ENCODE measurements at places on chromosomes 7 and 10.
A peak's percentile ranks its signal among the peaks of the same experiment; 100 is the strongest.

DNA sequence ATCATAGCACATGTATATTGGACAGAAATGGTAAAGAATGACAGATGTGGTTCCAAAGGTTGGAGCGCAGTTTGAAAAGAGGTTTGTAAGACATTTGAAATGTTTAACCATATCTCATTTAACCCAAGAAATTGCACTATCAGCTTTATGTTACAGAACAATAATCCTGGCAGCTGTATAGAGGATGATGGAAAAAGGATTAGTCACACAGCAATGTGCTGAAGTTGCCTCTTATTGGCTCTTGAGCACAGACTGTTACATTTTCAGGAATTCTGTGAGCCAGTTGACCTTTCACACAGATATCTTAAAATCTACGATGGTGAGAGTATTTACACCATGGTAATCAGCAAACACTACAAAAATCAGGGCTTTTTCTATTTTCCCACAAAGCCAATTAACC, 3.9 kb downstream of the COG5 start:
- peak; percentile 41 for DNase-seq

DNA sequence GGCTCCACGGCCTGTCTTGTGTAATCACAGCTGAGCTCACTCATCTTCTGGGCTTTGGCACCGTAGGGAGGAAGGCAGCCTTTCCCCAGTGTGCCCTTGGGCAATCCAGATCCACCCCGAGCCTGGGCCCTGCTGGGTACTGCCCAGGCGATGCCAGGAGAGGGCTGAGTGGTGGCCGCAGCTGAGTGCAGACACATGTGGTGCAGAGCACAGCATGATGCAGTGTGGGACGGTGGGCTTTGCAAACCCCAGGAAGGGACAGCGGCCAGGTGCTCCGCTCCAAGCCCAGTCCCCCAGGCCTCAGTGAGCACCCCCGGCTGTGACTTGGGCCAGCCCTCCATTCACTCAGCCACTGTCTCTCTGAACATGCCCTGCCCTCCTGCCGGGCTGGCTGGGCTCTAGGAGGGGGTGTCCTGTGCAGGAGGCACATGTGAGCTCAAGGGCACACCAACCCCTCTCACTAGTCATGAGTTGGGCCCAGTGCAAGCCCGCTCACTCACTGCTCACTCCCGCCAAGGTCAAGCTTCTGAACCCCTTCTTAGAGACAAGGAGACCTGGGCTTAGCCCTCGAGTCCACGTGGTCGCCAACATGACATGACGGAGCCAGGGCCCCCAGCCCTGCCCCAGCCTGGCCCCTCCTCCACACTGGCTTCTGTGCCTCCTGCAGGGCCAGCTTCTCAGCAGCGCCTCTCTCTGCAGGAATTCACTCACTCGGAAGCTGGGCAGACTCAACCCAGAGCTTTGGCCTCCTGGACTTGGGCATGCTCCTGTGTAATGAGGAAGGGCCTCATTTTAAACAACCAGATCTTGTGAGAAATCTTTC, 77.5 kb upstream of the INSIG1 start:
- DNase-seq = no peak

DNA sequence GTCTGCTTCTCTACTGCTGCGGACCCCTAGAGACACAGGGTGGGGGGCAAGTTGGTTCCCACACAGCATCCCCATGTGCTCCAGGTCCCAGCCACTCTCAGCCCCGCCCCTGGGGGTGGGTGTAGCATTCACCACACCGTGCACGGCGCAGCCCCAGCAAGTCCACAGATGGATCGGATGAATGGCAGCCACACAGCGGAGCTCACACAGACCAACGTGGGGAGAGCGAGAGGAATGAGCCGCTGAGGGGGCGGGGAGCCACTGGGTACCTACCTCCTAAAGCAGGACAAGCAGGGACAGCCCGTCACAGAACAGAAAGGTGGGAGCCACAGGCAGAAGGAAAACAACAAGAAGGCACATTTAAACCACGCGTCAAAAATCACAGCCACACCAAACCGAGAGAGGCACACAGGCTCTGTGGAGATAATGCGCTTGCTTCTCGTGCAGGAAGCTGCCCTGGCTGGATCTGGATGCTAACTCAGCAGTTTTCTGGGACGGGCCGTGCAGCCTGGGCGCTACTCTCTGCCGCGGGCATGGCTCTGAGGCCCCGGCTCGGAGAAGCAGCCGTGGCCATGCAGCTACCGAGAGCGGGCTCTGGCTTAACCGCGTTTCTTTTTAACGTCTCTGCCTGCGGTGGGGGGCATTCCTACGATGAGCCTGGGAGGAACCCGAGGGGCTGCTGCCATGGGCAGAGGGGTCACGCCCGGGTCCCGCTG, 102.5 kb downstream of the CYTH3 start:
- no peak for DNase-seq

DNA sequence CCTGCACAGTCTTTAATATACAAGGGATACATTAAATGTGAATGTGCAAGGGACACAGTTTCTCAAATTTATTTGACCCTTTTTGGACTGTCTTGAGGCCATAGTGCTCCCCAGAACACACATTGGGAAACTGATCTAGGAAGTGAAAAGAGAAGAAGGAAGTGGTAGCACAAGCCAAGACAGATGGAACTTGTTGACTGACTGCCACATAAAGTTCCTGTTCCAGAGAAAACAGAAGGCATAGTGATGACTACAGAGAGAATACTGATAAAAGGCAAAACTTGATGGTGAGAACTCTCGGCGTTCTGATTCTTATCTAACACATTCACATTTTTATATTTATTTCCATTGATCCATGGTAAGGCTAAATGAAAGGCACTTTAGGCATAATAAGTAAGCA, 1216.4 kb downstream of the CNTNAP2 start:
- DNase-seq = no peak

DNA sequence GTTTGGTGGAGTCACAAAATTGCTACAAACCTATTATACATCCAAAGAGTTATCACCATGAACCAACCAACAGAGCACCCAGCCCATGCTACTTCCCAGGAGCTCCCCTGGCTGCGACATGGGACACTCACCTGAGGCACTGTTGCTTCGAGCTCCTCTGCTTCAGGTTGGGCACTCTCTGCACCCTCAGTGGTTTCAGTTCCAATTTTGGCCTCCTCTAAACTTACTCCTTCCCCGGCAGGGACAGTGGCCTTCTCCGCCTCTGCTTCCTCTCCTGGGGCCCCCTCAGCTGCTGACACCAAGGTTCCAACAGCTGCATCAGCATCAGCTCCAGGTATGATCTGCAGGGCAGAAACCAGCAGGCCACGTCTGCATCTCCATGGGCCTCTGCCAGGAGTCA, 120.4 kb upstream of the TARP start:
- no peak for DNase-seq

DNA sequence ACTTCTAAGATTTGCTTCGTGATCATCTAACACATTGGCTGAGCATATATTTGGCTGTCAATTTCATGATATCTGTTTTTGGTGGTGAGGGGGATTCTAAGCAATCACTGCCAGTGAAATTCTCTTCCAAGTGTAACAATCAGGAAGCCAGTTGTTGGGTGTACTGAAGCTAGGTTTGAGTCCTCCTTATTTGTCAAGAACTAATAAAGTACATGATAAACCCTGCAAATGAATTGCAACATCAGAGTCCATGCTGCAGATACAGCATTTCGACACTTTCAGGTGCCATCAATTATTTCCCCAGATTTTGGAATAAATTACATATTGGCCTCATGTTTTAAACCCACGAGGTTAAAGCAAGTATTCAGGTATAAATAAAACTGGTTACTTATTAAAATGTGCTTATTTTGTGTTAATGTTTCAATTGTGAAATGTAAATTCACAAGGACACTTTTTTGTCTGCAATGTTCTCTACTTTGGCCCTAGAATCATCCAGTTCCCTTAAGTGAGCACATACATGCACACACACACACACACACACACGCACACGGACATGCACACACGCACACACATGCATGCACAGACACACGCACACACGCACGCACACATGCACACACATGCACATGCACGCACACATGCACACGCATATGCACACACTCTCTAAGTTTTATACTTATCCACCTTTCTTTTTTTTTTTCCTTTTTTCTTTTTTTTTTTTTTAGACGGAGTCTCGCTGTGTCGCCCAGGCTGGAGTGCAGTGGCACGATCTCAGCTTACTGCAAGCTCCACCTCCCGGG, 510.2 kb upstream of the KLF6 start:
- DNase-seq = no peak

DNA sequence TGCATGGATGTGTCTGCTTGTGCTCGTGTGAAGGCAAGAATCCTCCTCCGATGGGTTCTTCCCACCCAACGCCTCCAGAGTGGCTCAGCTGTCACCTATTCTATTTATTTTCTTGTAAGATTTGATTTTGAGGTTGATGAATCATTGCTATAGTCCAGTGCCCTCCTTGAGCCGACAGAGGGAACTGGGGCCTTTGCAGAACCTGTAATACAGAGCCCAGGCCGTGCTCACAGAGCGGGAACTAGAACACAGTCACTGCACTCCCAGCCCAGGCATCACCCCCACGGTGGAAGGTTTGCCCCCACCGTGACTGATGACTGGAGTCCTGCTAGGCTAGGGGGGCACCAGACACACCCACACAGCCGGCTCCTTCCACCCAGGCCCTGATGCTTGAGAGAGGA, 2.0 kb downstream of the RARRES2 start:
- no peak for DNase-seq

DNA sequence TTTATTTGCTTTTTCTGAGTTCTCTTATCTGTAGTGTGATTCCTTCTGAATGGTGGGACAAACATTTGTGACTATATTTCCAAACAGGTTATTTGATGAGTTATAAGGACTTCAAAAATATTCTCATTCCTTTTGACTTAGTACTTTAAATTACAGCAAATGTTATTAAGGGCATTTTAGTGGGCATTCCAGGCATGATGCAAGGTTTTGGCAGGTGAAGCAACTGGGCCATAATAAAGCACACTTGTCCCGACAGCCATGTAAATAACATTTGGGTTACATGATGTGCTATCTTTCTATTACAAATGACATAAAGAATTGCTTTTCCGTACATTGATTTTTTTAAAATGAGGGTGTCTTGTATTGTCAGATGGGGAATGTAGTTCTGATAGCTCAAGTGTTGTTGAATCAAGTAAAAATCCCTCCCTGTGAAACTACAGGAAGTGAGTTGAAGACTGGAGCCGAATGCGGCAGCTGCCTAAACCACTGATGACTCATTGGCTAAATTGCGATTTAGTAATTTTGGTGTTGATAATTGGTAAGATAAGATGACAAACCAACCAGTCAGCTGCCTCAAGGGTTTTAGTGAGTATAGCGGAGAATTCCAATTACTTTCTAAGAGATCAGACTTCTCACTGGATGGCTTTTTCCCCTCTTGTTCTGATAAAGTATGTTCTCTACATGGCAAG, 231.3 kb upstream of the NPY start:
- peak; percentile 75 for DNase-seq

DNA sequence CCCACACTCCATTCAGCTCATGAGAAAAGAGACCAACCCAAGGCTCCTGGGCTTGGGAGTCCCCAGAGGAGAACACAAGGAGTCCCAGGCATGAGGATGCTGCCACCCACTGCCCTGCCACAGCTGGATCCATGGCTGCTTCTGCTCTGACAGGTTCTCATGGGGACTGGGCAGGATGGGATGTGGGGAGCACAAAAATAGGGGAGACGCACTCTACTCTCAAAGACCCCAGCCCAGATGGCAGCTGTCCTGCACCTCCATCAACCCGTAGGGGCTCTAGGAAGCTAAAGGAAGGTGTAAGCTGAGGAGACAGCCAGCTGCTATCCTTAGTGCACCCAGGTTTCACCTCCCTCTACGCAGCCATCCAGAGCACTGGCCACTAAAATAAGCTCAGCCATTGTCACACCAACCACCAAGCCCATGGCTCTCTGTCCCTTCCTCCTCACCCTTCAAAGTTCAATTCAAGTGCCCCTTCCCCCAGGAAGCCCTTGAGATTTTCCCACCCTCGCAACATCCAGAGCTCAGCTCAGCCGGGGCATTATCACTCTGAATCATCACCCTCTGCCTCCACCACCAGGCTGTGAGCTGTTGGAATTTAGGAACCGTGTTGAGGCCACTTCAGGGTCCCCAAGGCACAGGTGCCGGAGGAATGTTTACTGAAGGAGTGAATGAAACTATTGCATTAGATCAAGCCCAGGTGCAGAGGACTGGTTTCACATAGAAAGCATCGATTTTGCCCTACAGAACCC, 142.1 kb downstream of the GRID1 start:
- no peak for DNase-seq

- no peak for DNase-seq
These were observed 875.4 kb downstream of the LRMDA start for GRCh38 chr10:76306856-76307255.

DNA sequence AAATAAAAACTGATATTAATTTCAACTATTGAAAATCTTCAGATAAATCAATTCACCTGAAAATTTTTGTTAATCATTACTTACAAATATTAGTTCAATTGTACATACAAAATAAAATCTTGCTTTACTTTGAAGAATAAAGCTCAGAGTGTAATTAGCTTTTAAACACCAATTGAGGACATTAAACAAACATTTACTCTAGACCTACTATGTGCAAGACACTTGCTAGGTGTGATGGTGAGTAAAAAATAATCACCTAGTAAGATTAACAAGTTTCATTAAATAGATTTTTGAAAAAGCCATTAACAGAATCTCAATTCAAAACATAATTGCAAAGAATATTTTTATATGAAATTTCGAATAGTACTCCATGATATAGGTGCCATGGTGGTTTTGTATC, 3.9 kb upstream of the MLLT10 start:
- DNase-seq = no peak

- peak; percentile 22 for DNase-seq
These were observed 102.7 kb downstream of the FAM53B start for GRCh38 chr10:124641282-124642087.

GRCh38 chr7:3007696-3008095, 36.0 kb downstream of the CARD11 start:
- DNase-seq = no peak

GRCh38 chr10:72329290-72330068, 25.2 kb downstream of the DNAJB12 start:
- DNase-seq = no peak

- no peak for DNase-seq
These were observed 257.6 kb downstream of the EXOC4 start for GRCh38 chr7:133510326-133511055.

GRCh38 chr10:1465993-1466764, 271.1 kb downstream of the ADARB2 start:
- no peak for DNase-seq

- DNase-seq = no peak
These were observed 22.9 kb downstream of the TBXAS1 start for GRCh38 chr7:139851770-139852481.

GRCh38 chr7:120813546-120814252, 44.2 kb downstream of the TSPAN12 start:
- DNase-seq = no peak
